Suppressor macrophage treated with lipopolysaccharide for 1 hour (primary cell): ENCODE measurements at places on chromosomes 11 and 22.

- peak; percentile 46 for DNase-seq
Observed at GRCh38 chr11:102389253-102389652, 42.2 kb downstream of the BIRC2 start.

- DNase-seq, result no peak
Observed at GRCh38 chr22:47322854-47323253, 560.4 kb downstream of the TBC1D22A start.

DNA sequence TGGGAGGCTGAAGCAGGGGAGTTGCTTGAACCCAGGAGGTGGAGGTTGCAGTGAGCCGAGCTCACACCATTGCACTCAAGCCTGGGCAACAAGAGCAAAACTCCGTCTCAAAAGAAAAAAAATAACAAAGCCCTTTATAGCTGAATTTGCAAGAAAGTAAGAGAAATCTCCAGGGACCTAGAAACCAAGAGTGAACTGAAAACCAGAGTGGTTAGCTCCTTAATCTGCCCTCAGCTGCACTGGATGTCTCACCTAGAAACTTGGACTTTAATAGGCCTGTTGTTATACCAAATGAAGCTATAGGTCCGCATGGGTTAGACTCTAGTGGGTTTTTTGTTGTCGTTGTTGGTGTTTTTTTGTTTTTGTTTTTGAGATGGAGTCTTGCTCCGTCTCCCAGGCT, 4.1 kb downstream of the NEU3 start:
- DNase-seq, result no peak

GRCh38 chr11:109363682-109364081, 58.3 kb upstream of the C11orf87 start:
- no peak for DNase-seq

GRCh38 chr11:125342281-125342930, 153.7 kb downstream of the FEZ1 start:
- DNase-seq, result no peak

GRCh38 chr11:12170984-12171383, 60.6 kb downstream of the MICAL2 start:
- DNase-seq, result no peak

DNA sequence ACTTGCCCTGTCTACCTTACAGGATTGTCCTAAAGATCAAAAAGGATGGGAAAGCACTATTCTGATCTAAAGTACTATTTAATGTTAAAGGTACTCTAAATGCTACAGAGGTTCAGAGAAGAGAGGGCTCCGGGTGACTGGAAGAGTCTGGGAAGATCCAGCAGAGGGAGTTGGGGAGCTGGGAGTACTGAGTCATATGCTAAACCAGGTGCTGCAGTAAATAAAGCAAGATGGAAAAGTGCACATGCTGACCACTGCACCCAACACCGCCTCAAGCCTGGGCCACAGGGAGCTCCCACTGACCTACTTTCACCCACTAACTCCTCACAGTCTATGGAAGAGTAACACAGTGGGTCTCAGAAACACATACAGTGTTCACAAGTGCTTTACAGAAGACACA, 49.3 kb downstream of the WT1 start:
- DNase-seq, result peak; percentile 22

- DNase-seq, result peak; percentile 69
Observed at GRCh38 chr22:17647991-17648390, 9.4 kb downstream of the BCL2L13 start.

DNA sequence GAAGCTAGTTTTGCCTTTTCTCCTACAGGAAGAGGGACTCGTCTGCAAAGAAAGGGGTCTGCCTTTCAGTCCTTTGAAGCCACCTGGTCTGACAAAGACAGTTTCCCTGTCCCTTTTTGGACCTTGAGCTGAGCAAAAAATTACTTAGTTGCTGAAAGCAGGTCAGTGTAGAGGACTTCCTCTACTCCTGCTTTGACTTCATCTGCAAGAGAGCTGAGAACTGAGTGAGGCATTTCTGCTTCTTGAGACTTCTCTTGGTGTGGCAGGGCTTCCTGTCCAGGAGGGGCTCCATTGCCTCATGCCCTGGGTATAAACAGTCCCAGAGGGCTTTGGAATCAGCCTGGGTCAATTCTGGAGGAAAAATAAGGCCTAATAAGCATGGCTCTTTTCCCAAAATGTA, 73.1 kb downstream of the ZNRF3 start:
- no peak for DNase-seq

- no peak for DNase-seq
Observed at GRCh38 chr11:79110321-79110720, 330.5 kb downstream of the TENM4 start.

DNA sequence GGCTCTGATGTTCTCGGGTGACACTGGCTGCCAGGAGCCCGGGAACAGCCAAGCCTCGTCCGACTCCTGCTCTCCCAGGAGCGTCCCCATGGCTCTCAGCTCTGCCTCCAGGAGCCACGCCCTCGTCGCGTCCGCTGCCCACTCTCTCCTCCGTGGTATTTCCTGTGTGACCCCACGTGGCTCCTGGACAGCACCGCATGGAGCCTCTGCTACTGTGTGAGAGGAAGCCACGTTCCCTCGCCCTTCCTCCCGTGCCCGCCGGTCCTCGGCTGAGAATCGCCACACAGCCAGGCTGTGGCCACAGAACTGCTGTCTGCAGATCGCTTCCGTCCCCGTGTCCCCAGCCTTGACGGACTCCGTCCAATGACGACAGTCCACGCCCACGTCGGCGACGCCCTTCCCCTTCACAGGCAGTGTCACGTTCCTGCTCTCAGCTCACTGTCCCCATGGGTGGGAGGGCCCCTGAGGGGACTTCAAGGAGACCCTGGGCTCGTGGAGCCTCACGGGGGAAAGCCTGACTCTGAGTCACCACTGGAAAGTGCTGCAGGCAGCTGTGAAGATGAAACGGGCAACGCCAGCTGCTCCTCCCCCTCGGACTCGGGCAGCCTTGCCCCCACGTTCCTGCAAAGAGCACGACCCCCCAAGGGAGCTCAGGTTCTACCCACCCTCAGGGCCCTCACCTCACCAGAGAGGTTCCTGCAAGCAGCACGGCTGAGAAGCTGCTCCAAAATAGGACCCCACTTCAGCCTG, 458.5 kb downstream of the BRD1 start:
- DNase-seq, result peak; percentile 62

GRCh38 chr11:95577716-95578460, 211.7 kb downstream of the FAM76B start:
- DNase-seq, result peak; percentile 90

- DNase-seq, result no peak
Observed at GRCh38 chr11:132650969-132651720, 881.2 kb downstream of the OPCML start.

- peak; percentile 89 for DNase-seq
Observed at GRCh38 chr11:46367244-46367915, 14.1 kb upstream of the MDK start.

DNA sequence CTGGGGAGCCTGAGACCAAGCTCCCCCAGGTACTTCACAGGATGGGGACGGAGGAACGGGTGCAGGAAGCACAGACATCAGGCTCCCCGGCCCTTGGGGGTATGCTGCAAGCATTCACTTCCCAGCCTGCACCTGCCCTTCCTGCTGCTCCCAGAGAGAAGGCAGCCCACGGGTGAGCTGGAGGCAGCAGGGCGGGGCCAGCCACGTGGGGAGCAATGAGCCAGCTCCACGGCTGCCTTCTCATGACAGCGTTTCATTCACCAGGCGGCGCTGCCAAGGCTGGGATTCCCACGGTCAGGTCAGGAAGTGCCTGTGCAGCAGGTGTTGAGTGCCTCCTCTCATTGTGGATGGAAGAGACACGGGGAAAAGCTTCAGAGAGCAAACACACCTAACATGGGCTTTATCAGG, 14.5 kb upstream of the PHLDA2 start:
- peak; percentile 52 for DNase-seq

- DNase-seq, result no peak
Observed at GRCh38 chr11:73314117-73314961, 6.3 kb downstream of the ARHGEF17 start.

- no peak for DNase-seq
Observed at GRCh38 chr22:30809086-30809485, 114.4 kb downstream of the OSBP2 start.

DNA sequence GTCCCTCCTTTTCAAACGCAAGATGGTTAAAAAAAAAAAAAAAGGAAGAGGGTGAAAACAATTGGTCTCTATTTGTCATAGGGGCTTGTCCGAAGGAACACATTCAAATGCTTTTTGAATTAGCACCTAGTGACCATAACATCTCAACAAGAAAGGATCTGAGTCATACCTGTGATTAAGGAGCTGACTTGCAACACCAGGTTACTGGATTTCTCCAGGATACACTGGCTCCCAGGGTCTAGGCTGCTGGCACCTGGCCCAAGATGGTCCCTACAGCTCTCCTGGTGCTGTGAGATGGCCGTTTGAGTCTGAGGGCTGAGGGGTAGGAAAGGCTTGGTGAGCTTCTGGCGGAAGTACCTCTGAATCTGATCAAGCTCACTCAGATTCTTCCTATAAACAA, 28.4 kb upstream of the UCP3 start:
- no peak for DNase-seq

DNA sequence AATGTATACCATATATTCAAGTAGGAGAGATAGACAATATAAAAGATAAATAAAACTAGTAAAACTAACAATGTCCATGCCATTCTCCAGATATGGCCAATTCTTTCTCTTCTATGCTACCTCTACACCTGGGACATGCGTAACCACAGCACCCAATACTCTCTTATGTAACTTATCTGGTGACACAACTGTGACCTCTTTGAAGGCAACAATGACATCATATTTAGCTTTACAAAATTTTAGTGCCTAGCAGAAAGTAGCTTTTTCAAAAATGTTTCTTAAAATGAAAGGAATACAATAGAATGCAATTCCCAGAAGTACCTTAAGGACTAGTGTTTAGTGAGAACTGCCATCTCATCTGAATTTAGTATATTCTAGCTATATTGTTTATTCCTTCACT, 36.8 kb downstream of the CDON start:
- DNase-seq, result no peak

DNA sequence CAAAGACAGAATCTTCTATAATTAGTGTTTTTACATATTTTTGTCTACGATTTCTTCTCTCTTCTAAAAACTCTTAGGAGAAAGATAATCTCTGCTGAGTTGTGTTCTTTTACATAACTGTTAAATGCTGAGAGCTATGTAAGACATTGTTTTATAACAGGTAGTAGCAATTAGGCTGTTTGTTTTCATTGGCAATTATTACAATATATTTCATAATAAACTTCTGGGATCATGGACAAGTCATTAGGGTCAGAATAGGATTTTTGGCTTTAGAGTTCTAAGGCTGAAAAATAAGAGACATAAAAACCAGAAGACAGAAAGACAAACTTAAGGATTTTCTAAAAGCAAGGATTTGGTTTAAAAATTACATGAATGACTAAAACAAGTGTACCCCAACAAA, 120.8 kb downstream of the DCDC1 start:
- DNase-seq, result no peak

DNA sequence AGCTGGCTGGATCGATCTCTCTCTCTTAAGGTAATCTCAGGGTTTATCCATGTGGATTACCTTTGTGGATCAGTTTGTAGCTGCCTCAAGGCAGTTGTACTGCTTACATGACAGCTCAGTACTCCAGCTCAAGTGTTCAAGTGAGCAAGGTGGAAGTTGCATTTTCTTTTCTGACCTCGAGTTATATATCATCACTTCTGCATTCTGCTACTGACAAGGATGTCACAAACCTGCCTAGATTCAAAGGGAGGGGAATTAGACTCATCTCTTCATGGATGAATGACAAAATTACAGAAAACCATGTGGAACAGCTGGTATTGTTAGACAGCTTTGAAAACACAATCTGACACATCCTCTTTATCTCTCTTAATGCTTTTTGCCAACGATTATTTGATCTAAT, 6.1 kb upstream of the TCN2 start:
- DNase-seq, result peak; percentile 47

GRCh38 chr11:62752994-62753735, 795 bp downstream of the ZBTB3 start:
- DNase-seq, result no peak
